ENCODE measurements at places on chromosomes 5 and 9.

GRCh38 chr9:36894695-36895310 is 139.3 kb downstream of the PAX5 start:
- no peak for DNase-seq

GRCh38 chr9:107309271-107309670 is 26.2 kb downstream of the RAD23B start:
- DNase-seq, result no peak

- no peak for DNase-seq
Measured at GRCh38 chr5:157038568-157039187, 20.2 kb downstream of the HAVCR1 start.

DNA sequence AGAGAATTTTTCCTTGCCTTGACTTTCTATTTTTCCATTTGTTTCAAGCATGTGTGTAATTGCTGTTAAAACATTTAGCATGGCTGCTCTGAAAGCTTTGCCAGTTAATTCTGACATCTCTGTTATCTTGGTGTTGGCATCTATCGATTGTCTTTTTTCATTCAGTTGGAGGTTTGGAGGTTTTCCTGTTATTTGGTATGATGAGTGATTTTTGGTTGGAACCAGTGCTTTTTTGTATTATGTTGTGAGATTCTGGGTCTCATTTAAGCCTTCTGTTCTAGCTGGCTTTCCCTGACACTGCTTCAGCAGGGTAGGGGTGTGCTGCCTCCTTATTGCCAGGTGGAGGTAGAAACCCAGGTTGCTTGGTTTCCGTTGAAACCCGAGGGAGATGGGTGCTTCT is 40.9 kb upstream of the DHFR start:
- DNase-seq, result no peak

GRCh38 chr5:81187885-81188284 is 45.2 kb upstream of the CKMT2 start:
- DNase-seq, result no peak

- DNase-seq, result peak; percentile 61
Measured at GRCh38 chr5:115888027-115888426, 46.3 kb downstream of the AP3S1 start.

DNA sequence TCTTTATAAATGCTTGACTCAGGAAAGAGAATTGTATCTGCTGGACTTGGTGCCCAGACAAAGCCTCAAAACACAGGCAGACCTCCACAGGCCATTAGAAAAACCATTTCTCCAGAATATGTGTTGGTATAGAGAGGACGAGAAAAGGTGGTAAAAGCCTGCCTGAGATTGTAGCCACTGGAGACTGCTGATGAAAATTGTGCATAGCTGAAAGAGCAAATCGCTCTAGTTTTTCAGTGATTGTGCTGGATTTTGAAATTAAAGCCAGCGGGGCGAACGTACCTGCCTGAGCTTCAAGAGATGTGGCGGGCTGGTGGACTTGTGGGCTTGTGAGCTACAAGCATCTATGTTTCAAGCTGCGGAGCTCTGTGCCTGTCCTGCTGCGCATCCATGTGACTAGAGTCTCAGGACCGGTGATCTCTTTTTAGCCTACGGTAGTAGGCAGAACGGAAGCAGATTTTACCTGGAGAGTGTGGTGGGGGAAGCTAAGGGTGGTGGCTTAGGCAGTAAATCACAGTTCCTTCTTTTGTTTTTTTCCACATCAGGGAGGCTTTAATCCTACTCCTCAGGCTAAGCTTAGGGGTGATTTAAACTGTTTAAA is 193.6 kb downstream of the SREK1 start:
- no peak for DNase-seq

- peak; percentile 77 for DNase-seq
Measured at GRCh38 chr9:136354592-136355085, 8.9 kb downstream of the DNLZ start.

GRCh38 chr5:87997662-87998061 is 271.0 kb downstream of the TMEM161B start:
- DNase-seq, result no peak

DNA sequence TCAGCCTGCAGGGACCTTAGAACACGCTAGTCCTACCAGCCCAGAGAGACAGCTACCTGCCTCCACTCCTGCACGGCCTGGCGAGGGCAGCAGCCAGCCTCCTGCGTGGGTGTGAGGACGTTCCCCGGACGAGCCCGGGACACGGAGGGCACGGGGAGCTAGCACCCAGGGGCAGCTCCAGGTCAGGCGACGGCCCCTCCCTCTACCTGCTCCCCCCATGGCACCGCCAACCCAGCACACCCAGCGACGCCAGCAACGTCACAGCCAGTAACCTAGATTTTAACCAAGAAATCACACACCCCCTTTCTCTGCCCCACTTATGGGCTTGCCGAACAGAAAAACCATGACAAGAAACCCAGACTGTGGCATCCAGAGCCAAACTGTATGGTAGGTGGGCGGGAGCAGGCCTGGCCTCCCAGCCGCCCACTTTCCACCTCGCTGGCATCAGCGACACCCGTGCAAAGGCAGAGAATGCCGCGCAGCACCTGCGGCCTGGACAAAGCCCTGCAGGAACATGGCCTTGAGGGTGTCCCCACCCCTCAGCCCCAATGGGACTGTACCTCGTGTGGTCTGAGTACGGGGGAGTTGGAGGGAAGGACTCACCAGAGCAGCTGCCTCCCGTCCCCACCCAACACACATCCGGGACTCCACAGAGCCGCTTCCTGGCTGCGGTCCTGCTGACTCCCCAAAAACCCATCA is 47.9 kb downstream of the NACC2 start:
- DNase-seq, result no peak

DNA sequence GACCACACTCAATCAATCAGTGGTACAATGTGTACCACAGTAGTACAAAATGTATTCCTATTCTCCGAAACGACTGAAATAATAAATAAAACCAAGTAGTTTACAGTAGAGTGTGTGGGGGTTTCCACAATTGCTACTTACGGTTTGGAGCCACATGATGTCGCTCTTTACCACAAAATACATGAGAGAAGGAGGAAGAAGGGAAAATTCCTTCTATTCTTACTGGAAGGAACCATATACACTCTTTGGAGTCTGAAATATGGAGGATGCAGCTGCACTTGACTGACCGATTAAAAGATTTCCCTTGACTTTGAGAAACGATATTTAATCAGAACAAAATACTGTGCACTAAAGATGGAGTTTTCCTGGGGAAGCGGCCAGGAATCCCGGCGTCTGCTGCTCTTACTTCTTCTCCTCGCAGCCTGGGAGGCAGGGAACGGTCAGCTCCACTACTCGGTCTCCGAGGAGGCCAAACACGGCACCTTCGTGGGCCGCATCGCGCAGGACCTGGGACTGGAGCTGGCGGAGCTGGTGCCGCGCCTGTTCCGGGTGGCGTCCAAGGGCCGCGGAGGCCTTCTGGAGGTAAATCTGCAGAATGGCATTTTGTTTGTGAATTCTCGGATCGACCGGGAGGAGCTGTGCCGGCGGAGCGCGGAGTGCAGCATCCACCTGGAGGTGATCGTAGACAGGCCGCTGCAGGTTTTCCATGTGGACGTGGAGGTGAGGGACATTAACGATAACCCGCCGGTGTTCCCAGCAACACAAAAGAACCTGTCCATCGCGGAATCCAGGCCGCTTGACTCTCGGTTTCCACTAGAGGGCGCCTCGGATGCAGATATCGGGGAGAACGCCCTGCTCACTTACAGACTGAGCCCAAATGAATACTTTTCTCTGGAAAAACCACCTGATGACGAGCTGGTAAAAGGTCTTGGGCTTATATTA is at the start of gene PCDHA4:
PCDHA4 (plus strand) TSS at position 235 of the 942 bp plus-strand sequence.
- peak; percentile 12 for DNase-seq

GRCh38 chr9:706606-707459 is 134.7 kb upstream of the DMRT1 start:
- peak; percentile 86 for DNase-seq

- no peak for DNase-seq
Measured at GRCh38 chr5:79573983-79574890, 38.0 kb upstream of the TENT2 start.

DNA sequence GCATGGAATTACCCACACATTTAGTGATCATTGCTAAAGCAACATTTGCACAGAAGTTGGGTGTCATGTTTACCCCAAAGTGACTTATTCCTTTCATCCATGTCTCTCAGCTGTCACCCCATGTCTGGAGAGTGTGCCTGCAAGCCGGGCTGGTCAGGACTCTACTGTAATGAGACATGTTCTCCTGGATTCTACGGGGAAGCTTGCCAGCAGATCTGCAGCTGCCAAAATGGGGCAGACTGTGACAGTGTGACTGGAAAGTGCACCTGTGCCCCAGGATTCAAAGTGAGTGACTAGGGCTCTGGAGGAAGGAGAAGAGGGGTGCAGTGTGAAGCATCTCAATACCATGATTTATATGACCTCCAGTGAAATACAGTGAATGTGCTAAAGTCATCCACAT is 99.9 kb upstream of the PRRC1 start:
- DNase-seq, result no peak

DNA sequence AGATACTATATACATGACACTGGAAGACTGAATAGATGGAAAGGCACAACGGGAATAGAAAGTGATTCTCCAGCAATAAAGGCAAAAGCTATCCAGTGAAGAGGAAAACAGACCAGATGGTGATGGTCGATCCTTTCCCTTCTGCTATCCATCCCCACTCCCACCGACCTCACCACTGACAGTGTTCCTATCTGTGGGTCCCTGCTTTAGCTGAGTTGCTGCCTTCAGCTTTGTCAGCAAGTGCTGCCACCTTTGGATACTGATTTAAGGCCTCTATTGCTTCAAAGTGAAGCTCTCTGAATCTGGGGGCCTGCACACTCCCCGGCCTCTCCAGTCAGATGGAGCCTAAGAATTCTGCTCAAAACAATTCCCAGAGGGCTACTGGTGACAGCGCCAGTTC is 32.3 kb downstream of the EPB41L4A start:
- DNase-seq, result no peak

DNA sequence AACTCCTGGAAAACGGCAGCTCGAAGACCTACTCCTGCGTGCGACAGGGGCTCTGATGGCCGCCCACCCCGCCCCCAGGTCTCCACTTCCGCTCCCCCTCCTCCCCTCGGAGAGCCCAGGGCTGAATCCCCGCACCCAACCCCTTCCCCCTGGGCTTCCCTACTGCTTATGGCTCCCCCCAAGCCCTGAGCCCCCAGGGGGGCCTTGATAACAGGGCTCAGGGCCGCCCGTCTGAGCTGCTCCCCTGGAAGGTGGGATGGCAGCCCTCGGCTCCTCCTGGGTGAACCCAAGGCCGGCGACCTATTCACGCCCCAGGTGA is 30.4 kb downstream of the GLT6D1 start:
- DNase-seq, result no peak

- no peak for DNase-seq
Measured at GRCh38 chr5:95424016-95424415, 32.9 kb downstream of the FAM81B start.

GRCh38 chr9:93525476-93525875 is 50.9 kb upstream of the PHF2 start:
- DNase-seq, result no peak

- no peak for DNase-seq
Measured at GRCh38 chr5:5755888-5756287, 333.4 kb downstream of the ICE1 start.

DNA sequence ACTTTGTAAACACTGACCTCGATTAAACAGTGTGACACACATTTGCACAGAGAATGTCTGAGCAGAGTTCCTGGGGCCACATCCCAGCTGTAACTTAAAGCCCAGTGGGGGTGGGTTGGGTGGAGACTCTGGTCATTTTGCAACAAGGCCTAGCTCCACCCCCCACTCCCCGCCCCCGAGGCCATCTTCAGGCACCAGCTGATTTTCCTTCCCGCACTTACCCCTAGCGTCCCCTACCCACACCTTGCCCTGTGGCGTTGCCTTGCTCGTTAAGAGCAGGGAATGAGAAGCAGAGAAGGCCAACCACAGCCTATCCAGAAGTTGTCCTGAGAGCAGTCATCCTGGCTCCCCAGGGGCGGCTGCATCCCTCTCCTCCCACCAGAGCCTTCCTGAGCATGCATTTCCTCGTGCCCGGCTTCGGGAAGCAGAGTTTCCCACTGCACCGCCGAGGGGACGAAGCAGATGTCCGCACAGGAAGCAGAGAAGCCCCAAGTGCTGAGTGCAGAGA is 101.7 kb upstream of the SARDH start:
- DNase-seq, result peak; percentile 11

DNA sequence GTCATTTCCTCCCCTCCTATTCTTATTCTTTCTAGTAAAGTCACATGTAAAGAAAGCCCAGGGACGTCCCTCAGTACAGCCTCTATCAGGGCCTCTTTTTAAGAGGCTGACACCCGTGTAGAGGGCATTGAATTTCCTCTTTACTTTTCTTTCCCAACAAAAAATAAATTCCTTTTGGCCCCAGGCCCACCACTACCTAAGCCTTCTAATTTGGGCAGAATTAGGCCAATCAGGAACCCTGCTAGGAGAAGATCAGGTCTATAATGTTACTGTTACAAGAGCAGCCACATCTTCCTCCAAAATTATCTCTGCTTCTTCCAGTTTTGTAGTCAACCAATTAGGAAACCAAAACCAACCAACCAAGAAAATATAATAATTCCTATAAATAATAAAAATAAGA is 189.6 kb upstream of the NREP start:
- no peak for DNase-seq

All from GM23248 (cell line).